CD4-positive, alpha-beta T cell (primary cell): ENCODE measurements at places on chromosomes 3 and 15.

DNA sequence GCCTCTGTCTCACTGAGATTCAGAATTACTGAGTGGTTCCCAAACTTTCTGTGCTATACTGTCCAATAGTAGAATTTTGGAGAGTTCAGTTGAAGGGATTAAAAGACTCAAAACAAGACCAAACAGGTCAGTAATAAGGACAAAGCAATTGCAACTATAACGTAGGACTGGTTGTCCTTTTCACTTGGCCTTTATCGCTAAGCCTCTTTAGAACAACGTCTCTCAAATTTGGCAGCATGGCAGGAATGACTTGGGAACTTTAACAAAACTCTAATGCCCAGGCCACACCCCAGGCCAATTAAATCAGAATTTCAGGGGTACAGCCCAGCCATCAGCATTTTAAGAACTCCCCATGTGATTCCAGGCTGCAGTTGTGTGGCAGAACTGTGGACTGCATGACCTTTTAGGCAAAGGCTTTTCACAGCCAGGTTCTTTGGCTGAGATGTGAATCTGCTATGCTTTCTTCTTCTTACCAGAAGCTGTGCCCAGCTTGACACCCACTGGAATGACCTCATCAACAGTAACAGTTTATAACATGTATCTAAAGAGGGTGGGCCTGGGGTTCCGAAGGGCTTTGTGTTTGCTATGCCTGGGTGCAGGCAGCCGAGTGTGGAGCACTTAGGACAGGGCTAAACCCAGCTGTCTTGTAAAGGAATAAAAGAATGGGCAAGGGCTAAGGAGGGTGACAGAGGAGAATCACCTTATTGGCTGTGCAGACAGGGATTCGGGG lies 226.2 kb upstream of the PRICKLE2 start:
- DNase-seq = no peak

GRCh38 chr3:153866901-153867300 lies 254.3 kb upstream of the ARHGEF26 start:
- no peak for DNase-seq

GRCh38 chr3:80733522-80734176 lies 965.9 kb upstream of the ROBO1 start:
- no peak for DNase-seq

GRCh38 chr15:57607570-57608000 lies 15.9 kb downstream of the MYZAP start:
- DNase-seq = no peak

GRCh38 chr15:75749820-75750219 lies 37.2 kb upstream of the CSPG4 start:
- no peak for DNase-seq
